ENCODE measurements at places on chromosomes 3 and 15.

GRCh38 chr15:95247071-95247984 is 1016.0 kb downstream of the MCTP2 start:
- ATAC-seq = no peak

GRCh38 chr3:49198611-49199230 is 27.3 kb downstream of the KLHDC8B start:
- ATAC-seq = no peak

- ATAC-seq = peak; percentile 86
These were observed 31.0 kb downstream of the GRIP2 start for GRCh38 chr3:14508966-14509795.

DNA sequence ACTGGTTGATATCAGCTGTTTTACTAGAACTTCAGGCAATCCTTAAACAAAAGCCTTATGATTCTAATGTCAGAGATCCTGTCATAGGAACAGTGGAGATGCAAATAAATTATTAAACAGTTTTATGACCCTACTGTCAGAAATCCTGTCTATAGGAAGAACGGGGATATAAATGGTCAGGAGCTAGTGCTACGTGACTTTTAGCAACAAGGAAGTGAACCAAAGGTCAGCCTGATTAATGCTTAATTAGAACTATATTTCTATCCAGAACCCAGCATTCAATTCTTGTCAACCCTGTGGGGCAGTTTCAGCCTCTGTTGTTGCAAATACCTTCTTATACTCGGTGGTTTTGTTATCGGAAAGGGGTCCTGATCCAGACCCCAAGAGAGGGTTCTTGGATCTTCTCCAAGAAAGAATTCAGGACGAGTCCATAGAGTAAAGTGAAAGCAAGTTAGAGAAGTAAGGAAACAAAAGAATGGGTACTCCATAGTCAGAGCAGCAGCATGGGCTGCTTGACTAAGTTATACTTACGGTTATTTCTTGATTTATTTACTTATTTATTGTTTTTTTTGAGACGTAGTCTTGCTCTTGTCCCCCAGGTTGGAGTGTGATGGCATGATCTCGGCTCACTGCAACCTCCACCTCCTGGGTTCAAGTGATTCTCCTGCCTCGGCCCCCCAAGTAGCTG is 59.9 kb upstream of the RNU6-1 start:
- ATAC-seq = no peak

DNA sequence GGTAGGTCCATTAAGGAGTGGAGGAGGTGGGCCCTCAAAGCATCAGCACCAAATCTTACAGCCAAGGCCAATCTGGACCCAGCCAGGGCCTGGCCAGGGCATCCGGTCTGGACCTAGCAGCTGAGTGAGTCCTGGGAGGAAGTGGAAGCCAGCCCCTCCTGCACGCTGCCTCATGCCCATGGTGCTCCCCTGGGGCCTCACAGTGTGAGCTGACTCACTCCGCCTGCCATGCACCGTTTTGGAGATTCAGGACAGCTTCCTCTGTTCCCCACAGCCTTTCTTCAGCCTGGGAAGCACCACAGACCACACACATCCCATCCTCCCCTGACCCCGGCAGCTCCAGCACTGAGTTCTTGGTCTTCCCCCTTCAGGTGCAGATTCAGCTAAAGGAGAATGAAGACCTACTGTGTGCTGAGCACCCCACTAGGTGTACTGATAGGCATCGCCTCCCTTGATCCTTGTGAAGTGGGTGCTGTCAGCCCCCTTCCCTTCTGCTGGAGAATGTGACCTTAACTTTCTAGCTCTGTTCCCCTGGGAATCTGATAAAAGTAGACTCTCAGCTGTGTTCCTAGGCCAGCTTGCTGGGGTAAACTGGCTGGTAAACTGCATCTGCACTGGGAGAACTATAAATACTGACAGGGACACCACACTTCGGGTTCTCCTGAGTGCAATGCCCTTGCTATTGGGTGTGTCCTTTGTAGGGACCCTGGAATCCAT is 36.8 kb upstream of the SEC13 start:
- ATAC-seq = peak; percentile 68

GRCh38 chr3:125163739-125164601 is 48.6 kb downstream of the SLC12A8 start:
- peak; percentile 82 for ATAC-seq

GRCh38 chr3:107264888-107265287 is 112.4 kb upstream of the CCDC54 start:
- no peak for ATAC-seq

DNA sequence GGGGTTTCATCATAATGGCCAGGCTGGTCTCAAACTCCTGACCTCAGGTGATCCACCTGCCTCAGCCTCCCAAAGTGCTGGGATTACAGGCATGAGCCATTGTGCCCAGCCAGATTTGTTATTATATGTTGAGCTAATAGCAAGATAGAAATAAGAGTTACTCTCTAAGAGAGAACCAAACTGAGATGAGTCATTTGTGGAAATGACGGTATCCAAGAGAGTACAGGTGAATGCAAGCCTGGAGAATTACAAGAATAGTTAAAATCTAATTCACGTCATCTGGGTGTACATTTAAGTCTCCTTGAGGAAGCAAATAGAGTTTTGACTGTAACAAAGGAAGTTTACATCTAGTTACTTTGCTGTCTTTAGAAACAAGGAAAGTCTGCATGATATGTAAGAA is 12.0 kb upstream of the CDIN1 start:
- no peak for ATAC-seq

GRCh38 chr15:65248511-65249255 is 37.4 kb upstream of the CILP start:
- no peak for ATAC-seq

DNA sequence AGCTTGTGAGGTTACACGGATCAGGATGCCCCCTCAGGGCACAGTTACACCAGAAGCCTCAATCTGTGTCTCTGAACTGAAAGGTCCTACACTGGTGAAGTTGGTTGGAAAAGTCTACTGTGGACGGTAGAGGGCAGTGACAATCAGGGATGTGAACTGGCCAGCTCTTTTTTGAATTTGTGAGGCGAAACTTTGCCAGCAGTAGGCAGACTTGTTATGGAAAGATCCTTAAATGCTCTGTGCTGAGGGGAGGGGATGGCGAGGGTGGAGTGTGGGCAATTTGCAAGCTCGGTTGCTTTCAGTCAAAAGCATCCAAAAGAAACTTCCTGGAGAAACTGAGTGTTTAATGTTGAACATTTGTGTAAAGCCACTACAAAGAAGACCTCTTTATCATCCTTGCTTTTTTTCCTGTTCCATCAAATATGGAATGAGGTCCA is 127.4 kb upstream of the ABHD17C start:
- ATAC-seq = peak; percentile 98

- no peak for ATAC-seq
These were observed 15.5 kb downstream of the ATOSA start for GRCh38 chr15:52663536-52664294.

DNA sequence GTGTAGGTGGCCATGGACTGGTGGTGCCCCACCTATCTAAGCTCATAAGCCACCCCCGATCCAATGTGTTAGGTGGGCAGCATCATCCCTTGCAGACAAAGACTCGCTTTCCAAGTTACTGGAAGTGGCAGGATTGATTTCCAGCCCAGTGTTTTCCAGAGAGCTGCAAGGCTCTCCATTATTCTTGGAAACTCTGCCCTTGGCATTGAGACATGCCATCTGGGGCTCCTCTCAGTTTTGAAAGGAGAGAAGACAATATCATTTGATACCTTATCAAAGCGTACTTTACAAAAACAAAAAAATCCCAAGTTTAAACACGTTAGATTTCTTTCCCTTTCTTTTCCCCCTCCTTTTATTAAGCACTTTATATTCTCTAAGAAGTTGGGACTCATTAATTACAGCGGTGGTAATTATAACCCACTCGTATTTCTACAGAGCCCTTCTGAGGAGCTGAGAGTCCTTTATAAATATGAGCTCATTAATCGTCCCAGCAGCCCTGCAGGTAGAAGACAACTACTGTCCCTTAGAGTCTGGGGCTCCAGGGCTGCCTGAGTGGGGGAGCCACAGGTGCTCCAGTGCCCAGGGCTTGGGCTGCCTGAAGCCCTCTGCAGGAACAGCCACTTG is 226.1 kb downstream of the TLE3 start:
- no peak for ATAC-seq

- no peak for ATAC-seq
These were observed 31.1 kb upstream of the DYNC1LI1 start for GRCh38 chr3:32601722-32602121.

- no peak for ATAC-seq
These were observed 12.5 kb upstream of the RPP14 start for GRCh38 chr3:58293516-58293915.
